Stimulated activated CD8-positive, alpha-beta memory T cell treated with anti-CD3 and anti-CD28 coated beads, Interleukin-15, amount 100 ng/mL, for 48 hours (primary cell): ENCODE measurements at places on chromosomes 2 and 18.

DNA sequence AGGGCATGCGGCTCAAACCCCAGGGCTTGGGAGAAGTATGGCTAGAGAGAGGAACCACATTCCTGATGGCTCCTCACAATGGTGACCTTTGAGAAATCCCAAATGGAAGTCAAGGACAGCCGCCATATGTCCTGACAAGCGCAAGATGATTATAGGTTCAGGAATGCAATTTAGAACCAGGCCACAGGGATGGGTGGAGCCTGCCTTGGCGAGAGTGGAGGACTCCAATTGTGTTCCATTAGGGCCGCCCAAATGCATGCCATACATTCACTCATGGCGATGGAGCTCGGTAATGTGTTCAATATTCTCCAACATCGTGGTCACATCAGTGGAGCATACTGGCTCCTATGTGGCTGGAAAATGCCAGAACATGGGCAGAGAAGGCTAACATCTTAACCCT lies 662.9 kb upstream of the ID2 start:
- DNase-seq: no peak

DNA sequence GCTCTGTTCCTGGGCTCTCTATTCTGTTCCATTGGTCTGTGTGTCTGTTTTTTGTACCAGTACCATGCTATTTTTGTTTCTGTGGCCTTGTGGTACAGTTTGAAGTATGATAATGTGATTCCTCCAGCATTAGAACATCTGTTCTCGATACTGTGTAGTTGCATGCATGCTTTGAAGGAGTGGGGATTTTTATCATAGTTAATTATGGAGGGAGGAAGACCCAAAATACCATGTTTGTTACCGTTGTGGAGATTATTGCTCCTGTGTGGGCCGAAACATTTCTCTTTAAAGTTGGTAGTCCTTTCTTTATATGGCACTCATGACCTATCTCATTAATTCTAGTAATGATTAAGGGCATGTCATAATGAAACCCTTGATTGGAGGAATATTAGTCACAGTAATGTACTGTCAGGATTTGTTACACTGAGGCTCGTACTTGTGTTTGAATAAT lies 87.6 kb downstream of the TTC27 start:
- no peak for DNase-seq

GRCh38 chr18:50706199-50706598 lies 113.6 kb downstream of the MRO start:
- no peak for DNase-seq

GRCh38 chr2:148756292-148756975 lies 111.9 kb downstream of the EPC2 start:
- no peak for DNase-seq

- no peak for DNase-seq
These were observed 27.9 kb upstream of the TTR start for GRCh38 chr18:31563778-31564177.

- DNase-seq: no peak
These were observed 270.1 kb downstream of the TCF4 start for GRCh38 chr18:55317864-55318263.

- no peak for DNase-seq
These were observed 137.6 kb downstream of the FAM124B start for GRCh38 chr2:224264259-224264658.

DNA sequence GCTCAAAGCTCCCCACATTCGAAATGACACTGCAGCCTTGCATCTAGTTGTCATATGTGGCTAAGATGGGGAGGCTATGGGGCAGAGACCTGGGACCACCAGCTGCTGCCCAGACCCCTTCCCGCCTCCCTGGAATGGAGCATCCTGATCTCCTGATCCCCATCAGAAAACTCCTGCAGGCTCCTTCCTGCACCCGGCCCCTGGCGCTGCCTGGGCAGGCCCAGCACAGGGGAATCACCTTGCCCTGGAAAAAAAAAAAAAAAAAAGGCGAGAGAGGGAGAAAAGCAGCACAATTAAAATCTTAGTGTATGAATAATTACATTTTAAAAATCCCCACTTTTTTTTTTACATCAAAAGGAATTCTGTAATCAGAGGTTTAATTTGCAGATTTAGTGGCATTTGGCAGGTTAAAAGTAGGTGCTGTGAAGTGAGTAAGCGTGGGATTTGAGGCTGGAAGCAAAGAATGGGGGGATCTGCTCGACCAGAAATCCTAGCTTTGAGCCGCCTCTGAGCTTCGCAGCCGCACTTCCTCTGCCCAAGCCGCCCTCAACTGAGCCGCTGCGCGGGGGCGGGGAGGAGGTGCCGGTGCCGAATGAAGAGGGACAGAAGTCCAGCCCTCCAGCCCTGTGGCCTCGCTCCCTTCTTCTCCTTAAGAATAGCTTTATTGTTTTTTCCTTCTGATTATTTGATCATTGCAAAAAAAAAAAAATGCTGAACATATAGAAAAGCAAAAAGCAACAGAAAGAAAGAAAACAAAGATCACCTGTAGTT lies 30.0 kb downstream of the THNSL2 start:
- no peak for DNase-seq

- DNase-seq: no peak
These were observed 7.3 kb upstream of the DUSP2 start for GRCh38 chr2:96152304-96153161.

DNA sequence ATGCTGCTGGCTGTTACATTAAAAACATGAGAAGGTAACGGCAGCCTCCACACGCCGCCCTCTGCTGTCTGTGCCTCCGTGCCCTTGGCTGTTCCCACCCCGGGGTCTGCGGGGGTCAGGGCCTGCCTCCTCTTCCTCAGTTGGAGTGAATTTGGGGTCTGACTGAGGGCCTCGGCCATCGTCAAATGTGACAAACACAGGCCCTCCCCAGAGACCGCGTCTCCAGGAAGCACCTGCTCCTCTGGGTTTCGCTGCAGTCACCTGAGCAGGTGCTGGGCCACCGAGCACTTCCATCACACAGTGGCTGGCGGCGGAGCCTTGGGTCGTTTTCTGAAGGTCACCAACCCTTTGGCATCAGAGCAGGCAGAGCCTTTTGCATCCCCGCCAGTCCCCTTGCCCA lies 70.9 kb downstream of the NFATC1 start:
- no peak for DNase-seq
